ENCODE measurements at places on chromosomes 1 and 21.

- no peak for DNase-seq
Measured at GRCh38 chr1:60088620-60089155, 15.1 kb upstream of the C1orf87 start.

DNA sequence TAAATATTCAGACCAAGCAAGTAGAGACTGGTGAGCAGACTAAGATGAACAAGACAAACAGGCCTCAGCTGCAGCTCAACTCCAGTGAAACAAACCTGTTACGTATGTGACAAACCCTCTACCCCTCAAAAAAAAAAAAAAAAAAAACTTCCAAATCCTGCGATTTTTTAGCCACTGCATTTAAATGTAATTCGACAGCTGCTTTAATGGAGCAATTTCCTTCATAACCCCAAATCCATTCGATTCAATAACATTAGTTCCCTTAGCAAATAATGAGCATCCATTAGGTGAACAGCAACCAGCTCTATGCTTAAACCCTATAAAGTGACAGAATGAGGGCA lies 31.1 kb downstream of the SIPA1L2 start:
- no peak for DNase-seq

DNA sequence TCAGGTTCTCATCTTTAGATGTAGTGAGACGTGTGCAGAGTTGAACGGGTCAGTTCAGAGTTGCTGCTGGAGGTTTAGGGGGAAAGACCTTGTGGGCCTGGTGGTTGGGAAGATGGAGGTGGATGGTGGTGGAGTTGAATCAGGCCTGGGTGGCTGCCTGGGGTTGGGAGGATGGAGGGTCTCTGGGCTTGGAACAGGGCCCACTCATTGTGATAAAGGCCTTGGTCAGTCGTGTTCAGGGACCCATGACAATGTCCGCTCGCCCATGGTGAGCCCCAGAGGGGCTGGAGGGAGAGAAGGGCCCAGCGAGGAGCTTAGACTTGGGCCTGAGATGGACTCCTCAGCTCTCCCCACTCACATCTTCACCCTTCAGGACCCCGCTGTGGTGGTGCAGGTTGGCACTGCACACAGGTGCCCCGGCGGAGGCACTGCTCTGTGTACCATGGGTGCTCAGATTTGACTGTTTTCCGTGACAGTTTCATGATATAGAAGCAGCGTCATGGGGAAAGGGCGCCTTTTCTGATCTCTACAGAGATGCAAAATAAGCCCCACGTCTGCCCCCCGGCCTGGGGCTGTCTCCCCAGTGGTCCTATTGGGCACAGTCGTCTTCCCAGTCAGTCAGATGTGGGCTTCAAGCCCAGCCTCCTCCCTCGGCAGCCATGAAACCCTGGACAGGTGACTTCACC lies 39.2 kb downstream of the DISP3 start:
- no peak for DNase-seq

DNA sequence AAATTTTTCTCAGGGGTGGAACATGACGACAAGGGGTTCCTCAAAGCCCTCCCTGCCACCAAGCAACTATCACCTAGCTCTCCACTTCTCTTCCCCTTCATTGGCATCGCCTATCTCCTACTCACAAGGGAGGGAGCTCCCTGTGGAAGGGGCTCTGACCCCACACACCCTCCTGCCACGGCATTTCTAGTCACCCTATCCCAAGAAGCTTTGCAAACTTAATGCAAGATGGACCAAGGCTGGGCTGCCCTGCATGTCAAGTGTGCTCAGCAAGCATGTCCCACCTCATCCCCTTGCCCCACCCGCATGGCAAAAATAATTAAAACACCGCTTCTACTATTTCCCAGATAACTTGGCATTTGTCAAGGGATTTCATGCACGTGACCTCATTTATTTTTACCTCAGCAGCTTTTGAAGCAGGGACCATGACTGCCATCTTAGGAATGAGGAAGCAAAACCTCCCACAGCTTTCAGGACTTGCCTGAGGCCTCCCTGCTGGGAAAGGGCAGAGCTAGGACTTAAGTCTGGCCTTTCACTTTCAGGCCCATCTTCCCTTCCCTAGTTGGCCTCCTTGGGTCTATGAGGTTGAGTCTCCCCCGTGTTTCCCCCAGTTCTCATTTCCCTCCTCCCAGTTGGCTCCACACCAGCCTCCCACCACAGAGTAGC lies 161.3 kb downstream of the TSEN15 start:
- DNase-seq, result peak; percentile 93

- DNase-seq, result no peak
Measured at GRCh38 chr1:94901841-94902240, 25.1 kb downstream of the CNN3 start.

DNA sequence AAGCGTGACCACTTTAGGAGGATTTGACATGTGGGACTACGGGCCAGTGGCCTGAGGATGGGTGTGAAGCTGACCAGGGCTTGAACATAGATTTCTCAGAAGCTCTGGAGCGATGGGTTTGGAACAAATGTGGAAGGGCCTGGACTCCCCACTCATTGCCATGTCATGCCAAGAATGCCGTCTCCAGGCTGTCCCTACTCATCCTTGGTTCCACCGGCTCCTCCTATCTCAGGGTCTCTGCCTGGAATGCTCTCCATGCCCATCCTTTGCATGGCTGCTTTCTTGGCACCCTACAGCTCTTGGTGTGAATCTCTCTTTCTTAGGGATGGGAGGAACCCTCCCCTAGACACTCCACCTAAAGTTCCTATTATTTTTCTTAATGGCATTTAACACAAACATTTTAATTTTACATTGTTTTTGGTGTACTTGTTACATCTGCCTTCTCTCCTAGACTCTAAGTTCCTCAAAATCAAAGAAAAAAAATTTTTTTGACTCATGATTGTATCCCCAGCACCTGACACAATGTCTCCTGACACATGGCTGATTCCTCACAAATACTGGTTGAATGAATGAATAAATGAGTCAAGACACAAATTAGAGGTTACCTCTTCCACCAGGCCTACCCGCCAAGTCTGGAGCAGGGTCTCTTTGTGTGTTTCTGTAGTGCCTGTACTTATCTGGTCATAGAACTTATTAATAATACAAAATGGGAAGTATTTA lies 114.5 kb downstream of the OMA1 start:
- DNase-seq, result no peak

- DNase-seq, result peak; percentile 51
Measured at GRCh38 chr1:115976062-115976920, at the start of gene SLC22A15. Gene SLC22A15, plus strand, starts transcription at chr1:115976513. Its CDS starts 115 bp downstream, at chr1:115976628.

GRCh38 chr1:150056407-150056806 lies 11.2 kb upstream of the VPS45 start:
- DNase-seq, result no peak

- DNase-seq, result no peak
Measured at GRCh38 chr1:201779351-201779880, 49.5 kb upstream of the IPO9 start.

- DNase-seq, result no peak
Measured at GRCh38 chr1:147551036-147551435, 9.7 kb downstream of the BCL9 start.
